Hematopoietic multipotent progenitor cell treated with erythropoietin and hydrocortisone succinate and interleukin-3 and kit ligand, for 17 days (in vitro differentiated cells): ENCODE measurements at places on chromosomes 7 and 10.

GRCh38 chr10:97876402-97876801 lies 26.8 kb downstream of the GOLGA7B start:
- DNase-seq = no peak

GRCh38 chr7:76142861-76143260 lies 58.8 kb upstream of the SRRM3 start:
- DNase-seq = no peak

DNA sequence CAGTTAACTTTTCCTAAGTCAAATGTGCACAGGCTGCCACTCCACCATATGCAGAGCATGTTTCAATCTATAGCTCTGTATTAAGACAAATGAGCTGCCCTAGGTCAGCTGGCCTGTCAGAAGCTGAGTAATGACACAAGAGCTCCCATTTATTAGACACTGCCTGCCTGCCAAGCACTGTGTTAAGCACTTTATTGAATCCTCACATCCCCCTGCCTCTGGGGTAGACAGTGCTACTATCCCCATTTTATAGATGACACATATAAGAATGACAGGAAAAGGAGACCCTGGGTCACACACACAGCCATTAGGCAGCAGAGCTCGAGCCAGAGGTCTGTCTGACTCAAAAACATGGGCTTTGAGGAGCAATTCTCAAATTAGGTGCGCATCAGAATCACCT lies 179.8 kb upstream of the PDE1C start:
- no peak for DNase-seq

- DNase-seq = no peak
These were observed 12.7 kb downstream of the CUL1 start for GRCh38 chr7:148711191-148712102.

- no peak for DNase-seq
These were observed 8.1 kb downstream of the FAM171A1 start for GRCh38 chr10:15363031-15363430.

DNA sequence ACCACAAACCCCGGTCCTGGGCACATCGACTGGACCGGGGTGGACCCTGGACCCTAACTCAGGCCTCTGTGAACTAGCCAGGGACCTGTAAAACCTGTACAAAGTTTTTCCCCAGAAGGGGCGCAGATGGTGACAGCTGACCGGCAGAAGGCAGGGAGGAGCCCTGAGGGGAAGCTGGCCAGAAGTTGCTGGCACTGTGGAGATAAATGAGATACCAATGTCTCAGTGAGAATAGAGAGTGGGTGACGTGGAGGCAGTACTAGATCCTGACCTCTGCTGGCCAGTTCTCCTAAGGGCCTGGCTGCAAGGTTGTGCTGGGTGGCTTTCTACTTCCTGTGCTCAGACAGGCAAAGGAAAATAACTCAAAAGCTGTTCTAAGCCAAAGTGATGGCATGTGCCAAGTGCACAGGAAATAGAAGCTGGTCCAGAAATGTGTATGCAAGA lies 10.6 kb upstream of the TSPAN14 start:
- DNase-seq = peak; percentile 37

DNA sequence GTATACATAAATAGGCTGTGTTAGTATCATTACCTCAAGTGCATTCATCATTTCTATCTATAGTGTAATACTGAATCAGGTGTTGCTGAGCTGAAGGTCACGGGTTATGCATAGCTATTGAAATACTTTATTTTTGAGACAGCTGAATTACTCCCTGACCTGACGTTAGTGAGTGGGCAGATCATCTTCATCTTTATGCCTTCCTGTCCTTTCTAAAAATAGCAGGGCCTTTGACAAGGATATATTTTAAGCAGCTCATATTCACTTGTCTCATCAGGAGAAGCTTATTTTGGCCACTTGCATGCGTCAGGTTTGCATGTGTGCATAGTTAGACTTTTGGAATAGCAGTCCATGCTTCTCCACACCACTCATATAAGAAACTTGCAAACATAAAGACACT lies 63.6 kb upstream of the DKK1 start:
- DNase-seq = no peak

- DNase-seq = no peak
These were observed 19.4 kb downstream of the KAZALD1 start for GRCh38 chr10:101080933-101081931.

DNA sequence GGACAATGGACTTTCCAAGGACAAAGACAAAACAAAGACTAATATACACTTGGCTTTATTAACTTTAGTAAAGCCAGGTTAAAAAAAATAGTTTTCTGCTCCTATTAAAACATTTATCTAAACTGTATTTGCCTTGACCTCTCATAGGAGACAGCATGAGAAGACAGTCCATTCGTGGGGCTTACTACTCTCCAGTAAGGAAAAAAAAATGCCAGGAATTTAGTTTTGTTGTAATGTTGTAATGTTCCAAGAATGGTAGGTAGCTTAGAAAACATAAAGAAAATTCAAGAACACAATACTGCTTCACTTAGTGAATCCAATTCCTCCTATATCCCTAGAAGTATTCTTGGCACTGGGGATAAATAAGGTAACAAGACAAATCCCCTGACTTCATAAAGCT lies 81.7 kb downstream of the KMT2C start:
- DNase-seq = no peak

DNA sequence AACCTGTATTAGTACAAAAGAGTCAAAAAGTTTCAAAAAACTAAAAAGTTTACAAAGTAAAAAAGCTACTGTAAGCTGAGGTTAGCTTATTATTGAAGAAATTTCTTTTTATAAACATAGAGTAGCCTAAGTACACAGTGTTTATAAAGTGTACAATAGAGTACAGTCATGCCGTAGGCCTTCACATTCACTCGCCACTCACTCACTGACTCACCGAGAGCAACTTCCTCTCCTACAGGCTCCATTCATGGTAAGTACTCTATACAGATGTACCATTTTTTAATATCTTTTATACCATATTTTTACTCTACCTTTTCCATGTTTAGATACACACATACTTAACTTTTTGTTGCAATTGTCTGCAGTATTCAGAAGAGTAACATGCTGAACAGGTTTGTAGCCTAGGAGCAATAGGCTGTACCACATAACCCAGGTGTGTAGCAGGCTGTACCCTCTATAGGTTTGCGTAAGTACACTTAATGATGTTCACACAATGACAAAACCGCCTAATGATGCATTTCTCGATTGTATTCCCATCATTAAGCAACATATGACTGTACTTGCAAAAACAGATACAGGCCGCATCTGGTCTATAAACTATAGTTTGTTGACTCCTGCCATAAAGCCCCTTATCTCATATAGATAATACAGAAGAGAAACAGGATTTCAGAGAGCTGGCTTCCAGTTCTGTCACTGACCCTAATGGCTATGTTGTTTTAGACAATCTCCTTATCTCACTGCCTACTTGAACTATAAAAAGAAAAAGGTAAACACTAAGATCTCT lies 438.8 kb downstream of the HTR7 start:
- DNase-seq = no peak

DNA sequence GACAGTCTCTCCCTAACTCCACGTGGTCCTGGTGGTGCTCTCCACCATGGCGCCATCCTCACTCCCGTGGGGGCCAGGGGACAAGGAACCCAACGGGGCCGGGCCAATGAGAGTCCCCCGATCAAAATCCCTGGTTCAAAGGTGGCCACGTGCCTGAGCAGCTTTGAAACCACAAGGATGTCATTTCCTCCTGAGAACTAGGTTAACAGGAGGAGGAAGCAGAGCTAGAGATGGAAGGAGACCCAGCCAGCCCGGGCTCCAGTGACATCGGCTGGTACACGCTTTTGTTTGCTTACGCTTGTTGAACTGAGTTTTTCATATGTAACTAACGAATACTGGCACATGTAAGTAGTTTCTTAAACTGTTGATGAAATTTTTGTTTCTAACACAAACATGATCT lies 61.7 kb downstream of the PRPF18 start:
- DNase-seq = no peak

- DNase-seq = no peak
These were observed 43.2 kb downstream of the SRRM3 start for GRCh38 chr7:76244781-76245391.

GRCh38 chr10:65565246-65565645 lies 1360.6 kb upstream of the LRRTM3 start:
- DNase-seq = no peak

GRCh38 chr10:43029043-43029442 lies 47.8 kb upstream of the RET start:
- no peak for DNase-seq

DNA sequence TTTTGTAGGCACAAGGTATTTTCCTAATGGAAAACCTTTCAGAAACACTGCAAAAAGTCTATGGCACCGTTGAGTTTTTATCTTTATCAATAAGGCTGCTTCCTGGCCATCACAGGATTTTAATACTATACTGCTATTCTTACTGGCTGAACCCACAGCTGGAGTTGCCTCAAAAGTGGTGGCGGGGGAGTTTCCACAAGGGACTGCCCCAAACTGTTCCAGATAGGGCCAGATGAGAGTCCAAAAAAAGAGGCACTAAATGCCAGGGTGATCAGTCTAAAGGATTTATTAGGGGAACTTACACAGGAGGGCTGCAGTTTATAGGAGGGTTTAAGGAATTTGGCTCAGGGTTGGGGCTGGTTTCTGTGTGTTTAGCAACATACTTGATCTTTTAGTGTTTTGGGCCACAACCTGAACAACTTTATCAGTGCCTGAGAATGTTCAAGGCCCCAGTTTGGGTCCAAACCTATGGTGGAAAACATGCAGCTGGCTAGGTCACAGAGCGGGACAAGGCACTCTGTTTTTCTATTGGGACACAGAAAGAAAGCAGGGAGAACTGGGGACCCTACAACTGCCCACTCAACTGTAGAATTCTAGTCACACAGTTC lies 41.4 kb downstream of the STAM start:
- peak; percentile 57 for DNase-seq

DNA sequence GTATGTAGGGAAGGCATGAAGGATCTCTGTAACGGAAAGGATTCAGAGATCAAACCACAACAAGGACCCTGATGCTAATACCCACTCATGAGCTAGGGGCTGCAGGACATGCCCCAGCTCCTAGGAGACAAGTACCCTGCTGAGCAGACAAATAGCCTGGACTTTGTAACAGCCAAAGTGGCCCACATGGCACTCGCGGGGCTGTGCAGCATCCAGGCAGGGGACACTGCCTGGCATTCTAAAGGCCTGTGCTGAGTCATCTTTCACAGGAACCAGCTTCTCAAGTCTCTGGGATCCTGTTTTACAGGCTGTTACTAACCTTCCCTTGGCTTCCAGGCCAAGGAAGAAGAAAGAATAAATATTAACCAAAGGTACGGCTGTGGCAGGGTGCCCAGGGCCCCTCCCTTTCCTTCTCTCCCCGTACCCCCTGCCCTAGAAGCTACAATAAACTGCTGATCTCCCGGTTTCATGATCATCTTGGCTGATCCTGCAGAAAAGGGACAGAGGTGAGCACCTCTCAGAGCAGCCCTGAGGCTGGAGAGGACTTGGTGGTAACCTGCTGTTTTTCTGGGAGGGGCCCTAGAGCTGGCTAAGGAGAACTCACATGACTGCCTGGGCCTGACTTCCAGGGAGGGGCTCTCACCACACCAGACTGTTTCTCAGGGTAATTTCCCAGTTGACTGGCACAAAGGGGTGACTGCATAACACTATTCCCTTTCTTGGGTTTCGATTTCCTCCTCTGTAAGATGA lies 4.2 kb upstream of the RPEL1 start:
- DNase-seq = peak; percentile 64

- no peak for DNase-seq
These were observed 53.1 kb downstream of the SLC16A12 start for GRCh38 chr10:89482256-89482655.

DNA sequence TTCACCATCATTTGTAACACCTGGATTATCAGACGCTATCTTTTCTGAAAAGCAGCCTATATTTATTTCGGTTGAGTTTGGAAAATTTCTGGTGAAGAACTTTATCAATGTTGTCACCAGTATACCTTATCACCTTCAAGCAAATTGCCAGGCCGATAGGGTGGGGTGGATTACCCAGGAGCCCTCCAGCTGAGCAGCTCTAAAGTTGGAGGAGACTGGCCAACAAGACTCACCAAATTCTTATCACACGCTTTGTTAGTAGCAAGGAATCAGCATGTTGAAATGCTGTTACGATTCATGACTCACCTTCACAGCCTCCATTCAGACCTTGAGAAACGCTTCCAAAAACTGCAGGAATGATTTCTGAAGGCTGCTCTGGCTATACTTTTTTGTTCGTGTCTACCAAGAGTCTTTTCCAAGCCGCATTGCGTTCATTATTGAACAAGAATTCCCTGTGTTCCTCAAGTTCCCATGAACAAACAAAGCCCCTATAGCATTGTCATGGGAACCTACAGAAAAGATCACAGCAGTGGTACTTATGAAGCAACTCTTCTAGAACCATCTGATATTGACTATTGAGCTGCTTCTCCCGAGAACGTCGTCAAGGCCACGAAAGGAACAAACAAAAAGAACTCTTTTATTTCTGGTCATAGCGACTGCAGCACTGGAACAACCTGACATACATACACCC lies 291.4 kb downstream of the SFMBT2 start:
- DNase-seq = no peak

- DNase-seq = peak; percentile 13
These were observed 861 bp downstream of the NRBF2 start for GRCh38 chr10:63133821-63134557.

GRCh38 chr10:82628373-82628772 lies 753.4 kb downstream of the NRG3 start:
- no peak for DNase-seq

DNA sequence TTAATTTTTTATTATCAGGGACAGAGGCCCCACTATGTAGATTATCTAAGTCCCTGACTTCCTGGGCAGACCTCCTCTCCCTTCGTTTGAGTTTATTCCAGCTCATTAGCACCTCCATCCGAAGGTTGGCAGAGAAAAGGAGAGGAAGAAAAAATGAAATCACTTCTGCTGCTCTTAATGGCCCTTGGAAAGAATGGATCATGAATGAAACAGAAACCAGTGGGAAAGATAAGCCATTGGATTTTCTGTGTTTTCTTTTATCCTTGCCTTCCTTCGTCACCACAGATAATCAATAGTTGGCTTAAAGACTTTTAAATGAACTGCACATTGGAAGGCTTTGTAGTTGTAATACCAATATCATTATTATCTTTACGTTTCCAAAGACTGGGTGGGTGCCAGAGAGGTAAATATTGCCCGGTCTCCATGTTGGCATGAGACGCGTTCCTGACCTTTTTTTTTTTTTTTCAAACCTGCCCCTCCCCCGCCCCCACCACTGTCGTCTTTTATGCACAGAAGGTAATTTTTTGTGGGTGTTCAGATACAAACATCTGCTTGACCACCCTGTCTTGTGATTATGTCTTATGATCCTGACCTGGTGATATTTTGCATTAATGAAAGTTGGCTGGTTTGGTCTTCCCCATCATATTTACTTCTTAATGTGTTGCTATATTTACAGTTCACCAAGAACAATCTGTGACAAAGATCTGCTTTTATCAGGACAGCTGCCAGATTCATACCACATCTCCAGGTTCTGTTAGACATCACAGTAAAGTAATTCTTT lies 116.8 kb downstream of the ARID5B start:
- DNase-seq = no peak

GRCh38 chr7:142889816-142890215 lies 4.3 kb upstream of the TRPV6 start:
- no peak for DNase-seq

GRCh38 chr10:79982362-79982800 lies 33.5 kb upstream of the SFTPD start:
- DNase-seq = no peak
